ENCODE measurements at places on chromosomes 6 and 20.

- DNase-seq: no peak
Measured at GRCh38 chr20:63956664-63957003, 418 bp upstream of the UCKL1 start.

GRCh38 chr20:23744817-23745216, 5.9 kb downstream of the CST1 start:
- no peak for DNase-seq

GRCh38 chr6:125406741-125407140, 105.0 kb upstream of the HDDC2 start:
- no peak for DNase-seq

DNA sequence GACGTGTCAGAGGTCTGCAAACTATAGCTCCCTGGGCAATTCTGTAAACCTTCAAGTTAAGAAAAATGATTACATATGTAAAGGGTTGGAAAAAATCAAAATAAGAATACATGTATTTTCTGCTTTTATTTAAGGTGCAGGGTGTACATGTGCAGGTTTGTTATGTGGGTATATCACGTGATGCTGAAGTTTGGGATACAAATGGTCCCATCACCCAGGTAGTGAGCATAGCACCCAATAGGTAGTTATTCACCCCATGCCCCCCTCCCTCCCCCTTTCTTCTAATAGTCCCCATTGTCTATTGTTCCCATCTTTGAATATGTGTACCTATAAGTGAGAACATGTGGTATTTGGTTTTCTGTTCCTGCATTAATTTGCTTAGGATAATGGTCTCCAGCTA, 51.1 kb upstream of the GCM1 start:
- DNase-seq: no peak

DNA sequence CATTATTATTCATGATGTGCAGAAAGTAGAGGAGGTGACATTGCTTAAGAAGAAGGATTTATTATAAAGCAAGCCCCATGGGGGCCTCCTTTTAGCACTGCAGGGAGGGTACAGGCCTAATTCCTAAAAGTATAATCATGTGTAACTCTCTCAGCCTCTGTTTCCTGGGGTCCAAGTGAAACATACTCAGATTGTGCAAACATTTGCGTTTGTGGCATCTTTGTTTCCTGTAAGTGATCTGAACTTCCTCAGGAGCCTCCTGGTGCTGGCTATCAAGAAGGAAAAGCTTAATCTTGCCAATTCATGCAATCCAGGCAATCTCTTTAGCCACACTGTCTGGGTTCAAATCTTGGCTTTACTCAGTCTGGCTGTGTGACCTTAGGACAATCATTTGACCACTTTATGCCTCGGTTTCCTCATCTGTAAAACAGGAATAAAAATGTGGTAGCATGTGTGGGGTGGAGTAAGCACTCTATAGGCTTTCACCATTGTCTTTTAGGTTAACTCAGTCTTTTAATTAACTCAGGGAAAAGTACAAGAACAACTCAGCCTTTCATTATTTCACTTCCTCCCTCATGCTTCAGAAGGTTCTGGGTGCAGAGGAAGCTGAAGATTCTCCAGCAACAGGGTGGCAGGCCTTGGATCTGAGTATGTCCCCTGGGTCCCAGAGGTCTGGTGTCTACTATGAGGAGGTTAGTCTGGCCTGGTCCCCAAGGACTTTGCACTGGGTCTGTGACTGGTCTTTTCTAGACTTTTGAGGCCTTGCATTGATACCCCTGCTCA, 831 bp upstream of the SIRPB2 start:
- DNase-seq: no peak

- peak; percentile 30 for DNase-seq
Measured at GRCh38 chr6:47787620-47788497, 6.0 kb downstream of the OPN5 start.

GRCh38 chr20:57395111-57395966, 4.1 kb downstream of the RBM38 start:
- DNase-seq: no peak

GRCh38 chr20:45892049-45892825, 1.1 kb downstream of the CTSA start:
- DNase-seq: peak; percentile 71

DNA sequence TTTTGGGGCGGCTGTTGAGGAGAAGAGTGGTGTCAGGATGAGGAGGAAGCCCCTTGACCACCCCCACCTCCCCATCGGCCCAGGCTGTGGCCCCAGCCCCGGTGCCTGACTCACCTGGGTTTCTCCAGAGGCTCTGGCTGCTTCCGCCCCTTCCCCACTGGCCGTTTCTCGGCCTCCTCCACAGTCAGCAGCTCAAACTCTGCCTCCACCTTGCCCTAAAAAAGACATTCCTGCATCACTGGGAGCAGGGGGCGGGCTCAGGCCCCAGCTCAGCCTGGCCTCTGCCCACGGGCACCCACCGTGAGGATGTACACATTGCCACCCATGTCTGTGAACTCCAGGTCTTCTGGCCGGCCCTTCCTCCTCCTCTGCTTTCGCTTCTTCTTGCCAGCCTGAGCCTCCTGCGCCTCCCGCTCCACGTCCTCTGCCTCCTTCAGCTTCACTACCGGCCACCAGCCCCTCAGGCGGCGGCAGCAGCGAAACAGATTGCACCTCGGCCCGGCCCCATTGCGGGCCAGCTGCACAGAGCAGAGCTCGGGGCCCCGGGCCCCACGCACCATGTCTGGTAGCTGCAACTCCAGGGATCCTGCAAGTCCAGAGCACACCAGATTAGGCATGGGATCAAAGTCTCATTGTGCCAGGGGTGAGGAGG, 17.3 kb downstream of the ERGIC3 start:
- no peak for DNase-seq

DNA sequence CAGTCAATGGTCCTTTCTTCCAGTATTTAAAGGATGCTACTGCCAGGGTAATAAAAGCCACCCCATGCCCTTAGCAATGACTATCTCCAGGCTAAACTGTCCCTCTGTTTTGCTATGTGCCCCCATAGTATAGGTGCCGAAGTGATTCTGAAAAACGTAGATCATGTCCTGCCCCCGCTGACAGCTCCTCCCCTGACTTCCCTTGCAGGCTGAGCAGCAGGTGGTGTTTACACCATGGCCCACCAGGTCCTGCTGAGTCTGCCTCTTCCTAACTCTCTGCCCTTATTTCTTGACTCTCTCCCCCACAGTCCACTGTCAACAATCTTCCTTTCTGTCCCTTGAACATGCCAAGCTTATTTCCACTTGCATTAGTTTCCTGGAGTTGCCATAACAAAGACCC, 352.5 kb upstream of the TSHZ2 start:
- DNase-seq: no peak

- DNase-seq: no peak
Measured at GRCh38 chr20:6485351-6485750, 282.1 kb upstream of the BMP2 start.

DNA sequence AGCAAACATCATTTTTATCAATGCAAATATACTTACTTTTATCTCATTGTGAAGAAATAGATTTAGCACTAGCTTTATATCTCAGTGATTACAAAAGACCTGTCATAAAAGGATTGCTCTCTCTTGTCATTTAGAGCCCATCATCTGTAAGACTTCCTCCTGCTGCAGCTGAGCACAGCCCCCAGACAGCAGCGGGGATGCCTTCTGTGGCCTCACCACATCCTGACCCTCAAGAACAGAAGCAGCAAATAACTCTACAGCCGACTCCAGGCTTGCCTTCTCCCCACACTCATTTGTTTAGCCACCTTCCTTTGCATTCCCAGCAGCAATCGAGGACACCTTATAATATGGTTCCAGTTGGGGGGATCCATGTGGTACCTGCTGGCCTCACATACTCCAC, 127.0 kb upstream of the EDN1 start:
- DNase-seq: no peak

All from H54 (cell line).